ENCODE measurements at places on chromosomes 2 and 18. TPM values are rescaled to one million over a fixed set of nuclear protein-coding genes. Genes with fewer than 3 reads are reported as not detected.

DNA sequence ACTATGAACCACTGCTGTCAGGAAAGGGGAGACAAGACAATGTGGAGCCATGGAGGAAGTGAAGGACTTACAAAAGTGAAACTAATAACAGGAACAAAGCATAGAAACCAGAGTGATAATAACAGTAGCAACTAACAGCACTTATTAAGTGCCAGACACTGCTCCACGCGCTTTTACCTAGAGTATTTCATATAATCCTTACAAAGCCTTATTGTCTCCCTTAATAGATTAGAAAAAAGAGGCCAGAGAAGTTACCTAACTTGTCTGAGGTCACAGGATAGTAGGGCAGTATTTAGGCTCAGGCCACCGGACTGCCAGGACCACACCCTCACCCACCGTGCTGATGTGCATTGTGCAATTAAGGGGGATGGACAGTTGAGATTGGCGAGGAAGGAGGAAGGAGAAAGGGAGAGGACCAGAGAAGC lies 98.6 kb upstream of the NFU1 start:
- DNase-seq: no peak

Gene DNAJC5G
- 1.3 TPM for total RNA-seq

GRCh38 chr2:157217409-157217808 lies 40.1 kb upstream of the GALNT5 start:
- no peak for DNase-seq

DNA sequence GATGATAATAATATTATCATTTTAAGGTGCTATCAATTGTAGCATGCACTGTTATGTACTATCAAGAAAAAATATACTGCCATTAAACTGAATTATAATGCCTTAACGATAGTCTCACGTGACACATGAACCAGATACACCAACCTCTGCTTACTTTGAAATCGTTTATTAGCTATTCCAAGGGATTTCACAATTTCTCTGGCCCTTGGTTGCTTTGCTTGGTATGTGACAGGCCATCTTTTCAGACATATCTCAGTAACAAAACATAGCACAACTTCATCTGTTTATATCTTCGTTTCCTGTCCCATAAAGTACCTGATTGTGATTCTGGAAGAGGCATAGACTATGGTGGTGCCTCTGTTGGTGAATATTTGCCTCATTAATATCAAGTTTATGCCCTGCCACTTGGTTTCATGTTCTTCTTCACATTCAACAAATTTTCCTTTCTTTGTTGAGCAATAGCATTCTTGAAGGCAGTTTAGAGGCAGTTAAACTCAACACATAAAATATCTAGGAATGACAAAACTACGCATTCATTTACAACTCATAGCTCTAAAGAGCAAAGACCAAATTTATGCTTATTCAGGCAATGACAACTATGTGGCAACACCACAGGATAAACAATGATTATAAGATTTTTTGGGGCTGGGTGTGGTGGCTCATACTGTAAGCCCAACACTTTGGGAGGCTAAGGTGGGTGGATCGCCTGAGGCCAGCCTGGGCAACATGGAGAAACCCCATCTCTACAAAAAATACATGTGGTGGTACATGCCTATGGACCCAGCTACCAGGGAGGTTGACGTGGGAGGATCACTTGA lies 84.3 kb downstream of the MCFD2 start:
- no peak for DNase-seq

DNA sequence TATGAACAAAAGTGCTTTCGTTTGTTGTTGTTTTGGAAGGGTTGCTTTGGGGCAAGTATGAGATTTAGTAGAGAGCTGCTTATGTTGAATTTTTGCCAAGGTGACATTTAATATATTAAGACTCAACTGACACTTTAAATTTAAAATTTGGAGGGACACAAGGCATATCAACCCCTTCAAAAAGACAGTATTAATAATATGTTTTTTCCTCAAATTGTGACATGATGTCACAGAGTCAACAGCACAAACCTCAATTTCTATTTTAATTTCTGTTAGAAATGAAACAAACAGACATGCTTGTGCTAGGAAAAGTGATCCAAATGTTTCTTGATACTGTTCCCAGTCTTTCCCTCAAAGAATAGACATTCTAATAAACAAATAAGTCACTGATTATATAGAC lies 218.9 kb downstream of the CYRIA start:
- DNase-seq: no peak

GRCh38 chr18:10432781-10433180 lies 21.7 kb upstream of the APCDD1 start:
- DNase-seq: no peak

- no peak for DNase-seq
Observed at GRCh38 chr2:240599141-240599583, 12.6 kb downstream of the CAPN10 start.

- DNase-seq: no peak
Observed at GRCh38 chr2:177900082-177900481, 172.5 kb downstream of the PDE11A start.

DNA sequence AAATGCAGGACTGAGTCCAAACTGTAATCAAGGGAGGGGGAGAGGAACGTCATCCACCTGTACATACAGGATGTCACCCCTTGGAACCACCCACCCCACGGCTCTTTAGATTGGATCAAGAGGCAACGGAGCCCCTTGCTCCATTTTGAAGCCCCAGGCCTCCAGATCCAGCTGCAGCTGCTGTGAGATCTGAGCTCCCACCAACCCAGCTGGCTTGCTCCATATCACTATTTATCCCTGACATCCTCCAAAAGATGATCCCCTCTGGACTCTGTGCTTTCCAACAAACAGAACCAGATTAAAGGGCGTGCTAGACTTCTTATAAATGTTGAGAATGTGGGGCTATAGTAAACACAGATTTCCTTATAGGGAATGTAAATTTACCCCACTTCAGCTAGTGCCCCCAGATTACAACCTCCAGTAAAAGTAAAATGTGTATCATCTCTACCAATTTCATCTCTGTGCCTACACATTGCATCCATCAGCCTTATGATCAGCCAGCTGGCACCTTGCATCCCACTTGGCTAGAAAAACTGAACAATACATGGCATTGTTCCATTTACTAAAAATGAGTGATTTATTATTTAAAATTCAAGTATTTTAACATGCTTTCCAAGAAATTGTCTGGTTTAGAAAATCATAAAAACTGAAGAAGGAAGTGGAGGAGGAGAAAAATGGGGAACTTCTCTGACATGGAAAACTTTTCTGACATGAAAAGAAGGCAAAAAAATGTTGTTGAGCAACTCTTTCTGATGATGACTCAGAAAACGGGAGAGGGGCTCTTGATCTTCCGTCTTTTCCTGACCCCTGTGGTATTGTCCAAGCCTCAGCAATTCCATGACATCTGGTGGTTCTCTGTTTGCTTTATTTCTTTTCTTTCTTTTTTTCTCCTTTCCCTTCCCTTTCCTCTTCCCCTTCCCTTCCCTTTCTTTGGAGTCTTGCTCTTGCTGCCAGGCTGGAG lies 262.6 kb upstream of the THUMPD2 start:
- no peak for DNase-seq

DNA sequence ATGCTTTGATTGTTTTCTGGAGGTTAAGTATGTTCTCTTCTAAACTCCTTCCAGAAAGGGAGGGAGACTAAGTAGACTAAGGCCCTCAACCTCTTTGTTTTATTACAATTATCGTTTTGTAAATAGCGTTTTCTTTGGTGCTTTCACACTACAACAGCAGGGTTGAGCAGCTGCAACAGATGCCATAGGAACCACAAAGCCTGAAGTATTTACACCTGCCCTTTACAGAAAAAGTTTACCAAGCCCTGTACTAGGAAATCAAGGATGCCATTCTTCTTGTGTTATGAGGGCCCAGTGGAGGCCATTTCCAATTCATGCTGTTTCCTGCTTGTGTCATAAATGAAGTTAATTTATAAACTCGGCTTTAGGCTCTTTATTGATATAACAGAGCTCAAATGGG lies 914.8 kb downstream of the DCDC2C start:
- no peak for DNase-seq

Gene DNAH7
- 12.1 TPM for total RNA-seq

- no peak for DNase-seq
Observed at GRCh38 chr2:29520001-29520400, 401.4 kb downstream of the ALK start.

Gene CCDC74A
- total RNA-seq: 5.6 TPM

DNA sequence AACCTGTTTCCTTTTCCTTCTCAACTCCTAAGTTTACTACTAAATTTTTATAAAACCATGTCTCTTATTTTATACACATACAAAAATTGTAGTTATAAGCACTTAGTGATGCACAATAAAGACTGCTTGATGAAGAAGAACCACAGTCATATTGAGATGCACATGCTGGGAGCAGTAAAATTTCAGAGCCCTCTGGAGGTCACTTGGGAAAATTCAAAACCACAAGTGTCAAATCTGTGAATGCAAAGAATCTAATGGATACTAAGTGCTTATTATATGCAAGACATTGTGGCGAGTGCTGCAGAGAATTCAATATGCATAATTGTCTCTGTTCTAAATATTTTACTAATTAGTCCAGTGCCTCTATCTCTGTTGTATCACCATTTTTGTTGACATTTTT lies 180.5 kb downstream of the VWC2L start:
- no peak for DNase-seq

Gene FBXO15
- total RNA-seq: 9.3 TPM

- DNase-seq: no peak
Observed at GRCh38 chr2:28772351-28772750, 20.7 kb downstream of the PPP1CB start.

GRCh38 chr2:162457490-162457889 lies 113.6 kb downstream of the GCA start:
- DNase-seq: no peak

Gene HJURP
- total RNA-seq: 8.0 TPM

DNA sequence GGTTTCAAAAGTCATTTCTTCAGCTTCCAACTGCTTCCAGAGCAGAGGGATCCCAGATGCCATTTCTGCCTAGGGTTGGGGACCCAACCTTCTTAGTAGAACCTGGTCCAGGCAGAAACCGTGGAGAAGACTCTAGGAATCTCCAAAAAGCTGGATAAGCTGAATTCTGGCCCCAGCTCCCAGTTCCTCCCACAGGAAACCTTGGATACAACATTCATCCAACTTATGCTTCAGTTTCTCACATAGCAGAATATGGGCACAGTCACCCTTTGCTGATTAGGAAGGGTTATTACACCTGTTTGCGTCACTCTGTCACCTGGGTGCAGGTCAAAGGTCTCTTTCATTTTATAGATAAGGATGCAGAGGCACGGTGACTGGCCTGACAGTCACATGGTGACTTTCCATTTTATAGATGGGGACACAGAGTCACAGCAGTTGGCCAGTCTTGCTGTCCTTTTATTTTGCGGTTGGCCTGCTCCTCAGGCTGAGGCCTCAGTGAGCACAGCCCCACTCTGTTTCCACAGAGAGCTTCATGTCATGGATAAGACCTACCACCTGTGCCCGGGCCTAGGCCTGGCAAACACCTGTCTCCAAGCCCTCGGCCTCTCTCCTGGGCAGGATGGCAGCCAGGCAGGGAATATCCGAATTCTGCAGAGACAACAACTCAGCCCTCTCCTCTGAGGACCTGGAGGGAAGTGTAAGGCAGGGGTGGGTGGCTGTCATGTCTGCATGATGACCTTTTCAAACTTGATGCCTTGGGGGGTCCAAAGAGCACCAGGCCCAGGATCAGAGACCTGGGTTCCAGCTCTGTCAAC lies 148.8 kb downstream of the SMAD7 start:
- DNase-seq: no peak

GRCh38 chr2:183780072-183780471 lies 655.8 kb downstream of the NUP35 start:
- no peak for DNase-seq

DNA sequence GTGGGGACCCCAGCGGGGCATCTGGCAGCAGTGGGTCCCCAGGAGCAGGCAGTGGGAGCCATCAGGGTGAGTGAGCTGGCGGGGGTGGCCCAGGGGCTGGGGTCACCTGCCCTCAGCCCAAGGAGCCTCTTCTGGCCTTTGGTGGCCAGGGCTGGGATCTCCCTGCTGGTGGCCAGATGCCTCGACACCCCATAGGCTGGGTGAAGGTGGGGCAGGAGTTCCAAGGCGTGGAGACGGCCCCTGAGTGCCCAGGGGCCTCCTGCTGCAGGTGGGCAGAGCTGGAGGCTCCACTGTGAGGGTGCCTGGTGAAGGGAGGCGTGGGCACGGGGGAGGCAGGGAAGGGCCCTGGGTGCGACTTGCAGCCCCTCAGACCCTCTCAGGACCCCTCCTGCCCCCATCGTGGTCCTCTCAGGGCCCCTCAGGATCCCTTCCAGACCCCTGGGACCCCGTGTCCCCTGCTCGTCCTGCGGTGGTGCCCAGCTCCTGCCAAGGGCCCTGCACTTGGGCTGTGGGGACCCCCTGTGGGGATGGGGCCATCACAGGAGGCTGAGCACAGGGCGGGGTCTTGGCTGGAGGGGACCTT lies 5.0 kb upstream of the GPR35 start:
- no peak for DNase-seq

Gene PJVK
- 3.3 TPM for total RNA-seq

DNA sequence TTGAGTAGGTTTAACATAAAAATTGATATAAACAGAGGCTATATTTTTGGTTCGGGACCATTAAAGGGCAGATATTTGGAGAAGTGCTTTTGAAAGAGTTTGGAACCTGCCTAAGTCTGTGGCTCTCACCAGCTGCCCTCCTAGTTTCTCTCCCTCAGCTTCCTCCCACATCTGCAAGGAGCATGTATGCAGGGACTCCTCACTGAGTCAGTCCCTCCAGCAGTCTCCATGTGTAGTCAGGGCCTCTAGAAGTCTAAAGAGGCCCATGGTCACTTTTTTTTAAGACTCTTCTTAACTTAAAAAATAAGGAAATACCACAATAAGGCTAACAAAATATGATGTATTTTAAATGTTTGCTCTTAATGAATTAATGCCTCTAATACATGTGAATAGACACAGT lies 220.0 kb upstream of the TANK start:
- no peak for DNase-seq

Gene LONRF2
- total RNA-seq: 36.1 TPM

DNA sequence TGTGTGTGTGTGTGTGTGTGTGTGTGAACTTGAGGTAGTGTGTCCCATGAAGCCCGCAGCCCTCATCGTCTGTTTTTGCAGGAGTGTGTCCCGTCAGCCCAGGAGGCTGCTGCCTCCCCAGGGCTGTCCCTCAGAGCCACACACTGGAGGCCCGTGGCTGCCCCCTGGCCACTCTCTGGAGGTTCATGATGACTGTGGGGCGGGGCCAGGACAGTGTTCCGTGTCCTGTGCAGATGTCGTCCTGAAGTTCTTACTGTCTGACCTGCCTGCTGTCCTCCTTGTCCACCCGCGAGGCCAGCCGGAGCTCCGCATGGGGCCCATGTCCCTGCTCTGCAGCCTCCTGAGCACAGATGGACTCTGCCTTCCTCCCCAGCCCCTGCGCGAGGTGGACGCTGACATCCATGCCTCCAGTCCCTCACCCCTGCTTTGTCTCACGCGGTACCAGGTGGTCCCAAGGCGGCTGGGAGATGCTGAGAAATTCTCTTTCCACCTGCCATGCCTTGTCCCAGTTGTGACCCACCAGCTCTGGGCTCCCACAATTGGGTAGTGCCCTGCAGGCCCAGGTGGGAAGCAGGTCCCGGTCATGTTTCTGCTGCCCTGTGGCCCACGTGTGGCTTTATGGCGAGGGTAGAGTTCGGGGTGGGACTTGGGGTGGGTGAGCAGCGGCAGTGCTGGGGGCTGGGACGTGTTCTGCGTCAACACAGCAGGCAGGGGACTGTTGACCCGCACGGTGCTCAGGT lies 92.8 kb downstream of the NFATC1 start:
- no peak for DNase-seq
